CD4-positive, alpha-beta T cell treated with Interleukin-6 at 100 ng/mL for 8 hours (primary cell): ENCODE measurements at places on chromosomes 3 and 15.
A peak's percentile ranks its signal among the peaks of the same experiment; 100 is the strongest.

- DNase-seq, result no peak
These were observed 2.4 kb upstream of the COL6A5 start for GRCh38 chr3:130342821-130343661.

- no peak for DNase-seq
These were observed 105.3 kb downstream of the CHDH start for GRCh38 chr3:53740956-53741355.

- no peak for DNase-seq
These were observed 31.1 kb downstream of the CYP19A1 start for GRCh38 chr15:51307325-51307724.

DNA sequence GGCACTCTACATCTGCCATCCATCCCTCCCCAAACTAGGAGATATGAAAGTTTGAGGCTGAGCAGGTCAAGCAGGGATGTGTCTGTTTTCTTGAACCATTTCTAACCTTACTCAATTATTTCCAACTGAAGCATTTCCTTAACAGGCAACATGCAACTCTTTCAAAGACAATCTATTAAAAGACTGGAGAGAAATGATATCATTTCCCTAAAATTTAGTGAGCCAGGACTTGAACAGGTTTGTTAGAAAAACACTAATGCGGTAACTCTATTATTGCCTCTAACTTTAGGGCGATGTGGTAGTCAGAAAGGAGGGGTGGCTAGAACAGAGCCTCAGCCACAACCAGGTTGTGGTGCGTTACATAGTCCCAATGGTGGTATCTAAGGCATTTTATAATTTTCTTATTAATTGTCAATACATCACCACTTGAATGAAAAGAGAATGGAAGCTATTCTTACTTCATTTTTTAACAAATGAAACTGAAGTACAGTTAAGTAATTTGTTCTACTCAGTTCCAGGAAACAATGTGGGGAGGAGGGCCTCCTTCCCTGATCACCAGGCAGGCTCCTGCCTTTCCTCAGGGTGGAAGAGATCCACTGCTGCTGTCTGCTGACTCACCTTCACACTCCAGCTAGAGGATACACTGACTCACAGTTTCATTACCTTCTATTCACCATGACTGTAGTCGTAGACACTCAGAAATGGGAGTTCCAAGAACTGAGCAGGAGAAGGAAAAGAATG is 22.8 kb downstream of the MYO1E start:
- no peak for DNase-seq

DNA sequence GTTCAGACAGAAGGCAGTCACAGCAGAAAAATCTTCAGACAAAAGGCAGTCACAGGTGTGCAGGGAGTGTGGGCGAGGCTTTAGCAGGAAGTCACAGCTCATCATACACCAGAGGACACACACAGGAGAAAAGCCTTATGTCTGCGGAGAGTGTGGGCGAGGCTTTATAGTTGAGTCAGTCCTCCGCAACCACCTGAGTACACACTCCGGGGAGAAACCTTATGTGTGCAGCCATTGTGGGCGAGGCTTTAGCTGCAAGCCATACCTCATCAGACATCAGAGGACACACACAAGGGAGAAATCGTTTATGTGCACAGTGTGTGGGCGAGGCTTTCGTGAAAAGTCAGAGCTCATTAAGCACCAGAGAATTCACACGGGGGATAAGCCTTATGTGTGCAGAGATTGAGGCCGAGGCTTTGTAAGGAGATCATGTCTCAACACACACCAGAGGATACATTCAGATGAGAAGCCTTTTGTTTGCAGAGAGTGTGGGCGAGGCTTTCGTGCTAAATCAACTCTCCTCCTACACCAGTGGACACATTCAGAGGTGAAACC is 27.6 kb downstream of the ZNF589 start:
- peak; percentile 83 for DNase-seq

DNA sequence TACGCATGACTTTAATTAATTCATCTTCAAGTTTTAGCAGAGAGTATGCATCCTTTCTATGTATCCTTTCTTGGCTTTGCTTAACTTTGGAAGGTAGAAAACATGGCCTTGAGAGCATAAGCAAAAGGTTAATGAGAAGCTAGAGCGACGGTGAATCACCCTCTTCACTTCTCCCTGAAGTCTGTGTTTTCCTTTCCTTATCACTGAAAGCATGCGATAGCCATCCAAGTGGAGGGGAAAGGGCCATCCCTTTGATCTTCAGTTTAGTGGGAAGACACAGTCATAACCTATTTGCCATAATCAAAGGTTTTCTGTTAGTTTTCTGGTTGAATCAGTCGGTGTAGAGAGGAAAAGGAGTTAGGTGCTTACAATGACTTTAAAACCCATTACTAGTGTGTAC is 354.0 kb upstream of the ROBO2 start:
- no peak for DNase-seq

DNA sequence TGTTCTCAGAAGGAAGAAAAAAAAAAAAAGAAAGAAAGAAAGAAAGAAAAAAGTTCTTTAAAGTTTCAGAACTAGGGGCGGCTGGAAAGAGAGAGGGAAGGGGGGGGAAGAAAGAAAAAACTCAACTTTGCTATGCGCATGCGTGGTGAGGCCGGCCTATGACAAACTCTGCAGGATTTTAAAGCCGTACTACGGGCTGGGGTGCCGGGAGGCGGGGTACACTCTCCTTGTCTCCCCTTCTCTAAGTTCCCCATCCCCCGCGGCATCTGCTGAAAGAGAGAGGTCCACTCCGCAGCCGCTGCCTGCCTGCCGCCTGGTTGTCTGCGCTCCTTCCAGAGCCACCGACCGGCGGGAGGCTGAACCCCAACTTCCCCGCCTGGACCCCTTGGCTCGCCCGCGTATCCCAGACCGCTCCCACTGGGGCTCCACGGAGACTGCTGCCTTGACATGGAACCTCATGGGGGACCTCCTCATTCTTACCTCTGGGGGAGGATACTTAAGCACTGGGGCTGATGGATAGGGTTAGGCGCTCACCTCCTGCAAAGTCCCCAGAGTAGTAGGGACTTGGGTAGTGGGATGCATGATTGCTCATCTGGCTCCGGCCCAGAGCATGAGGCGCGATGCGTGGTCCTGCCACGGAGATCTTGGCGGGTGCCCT is 1.4 kb upstream of the WNT5A start:
- DNase-seq, result no peak

DNA sequence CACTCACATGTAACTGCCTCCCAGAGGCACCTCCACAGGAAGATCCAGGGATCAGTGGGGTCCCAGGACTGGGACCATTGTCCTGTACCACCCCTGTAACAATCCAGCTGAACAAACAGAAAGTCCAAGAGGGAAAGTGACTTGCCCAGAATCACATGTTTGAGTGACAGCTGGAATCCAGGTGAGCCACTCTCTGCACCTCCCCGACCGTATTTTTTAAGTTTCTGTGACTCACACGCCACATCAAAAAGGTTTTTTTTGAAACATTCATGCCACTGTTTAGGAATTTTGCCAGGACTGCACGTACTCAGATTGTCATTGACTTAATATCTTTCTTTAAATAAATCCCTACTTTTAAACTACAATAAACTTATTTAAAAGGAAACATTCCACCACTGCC is 9.8 kb upstream of the SLC6A1 start:
- no peak for DNase-seq

GRCh38 chr3:79844176-79844575 is 76.4 kb upstream of the ROBO1 start:
- no peak for DNase-seq

- DNase-seq, result no peak
These were observed 19.1 kb downstream of the KLHL6 start for GRCh38 chr3:183536238-183536880.

DNA sequence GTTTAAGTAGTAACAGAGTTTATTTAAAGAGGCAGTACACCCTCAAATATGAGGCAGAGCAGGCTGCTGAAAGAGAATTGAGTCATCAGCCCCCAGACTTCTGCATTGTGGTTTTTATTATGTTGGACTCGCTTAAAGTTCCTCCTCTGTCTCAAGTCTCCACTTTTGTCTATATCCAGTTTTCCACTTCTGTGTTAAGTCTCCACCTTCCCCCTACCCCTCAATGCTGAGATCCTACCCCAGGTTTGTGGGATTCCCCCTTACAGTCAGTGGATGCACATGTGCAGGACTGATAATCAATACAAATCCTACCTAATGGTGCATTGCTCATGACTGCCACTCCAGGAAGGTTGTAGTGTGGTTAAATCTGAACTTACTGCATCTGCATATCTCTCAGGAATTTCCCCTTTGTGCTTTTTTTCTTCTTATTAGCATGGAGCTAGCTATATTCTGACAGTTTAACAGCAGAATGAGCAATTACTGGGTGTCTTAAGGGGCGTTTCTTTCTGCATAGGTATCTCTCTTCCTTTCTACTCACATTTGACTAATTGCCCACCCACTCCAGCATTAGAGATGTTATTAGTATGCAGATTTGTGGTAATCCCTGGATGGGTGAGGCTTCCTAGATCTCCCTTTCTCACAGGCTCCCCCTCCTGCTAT is 11.9 kb upstream of the CD200R1L start:
- peak; percentile 11 for DNase-seq

DNA sequence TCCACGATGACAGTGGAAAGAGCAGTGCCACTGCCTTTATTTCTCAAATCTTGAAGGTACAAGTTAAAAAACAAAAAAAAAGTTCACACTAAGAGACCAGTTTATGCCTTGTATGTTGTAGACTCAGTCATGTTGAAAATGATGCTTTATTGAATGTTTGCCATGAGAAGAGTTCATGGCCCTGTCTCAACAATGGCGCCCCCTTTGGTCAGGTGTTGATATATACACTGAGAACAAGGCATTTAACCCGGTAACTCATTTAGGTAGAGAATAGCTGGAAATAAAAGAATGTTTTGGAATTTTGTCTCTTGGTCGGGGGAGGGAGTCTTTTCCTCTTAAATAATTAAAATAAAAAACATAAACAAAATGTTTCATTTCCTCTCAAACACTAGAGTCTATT is 145.6 kb upstream of the SLC2A2 start:
- DNase-seq, result no peak

DNA sequence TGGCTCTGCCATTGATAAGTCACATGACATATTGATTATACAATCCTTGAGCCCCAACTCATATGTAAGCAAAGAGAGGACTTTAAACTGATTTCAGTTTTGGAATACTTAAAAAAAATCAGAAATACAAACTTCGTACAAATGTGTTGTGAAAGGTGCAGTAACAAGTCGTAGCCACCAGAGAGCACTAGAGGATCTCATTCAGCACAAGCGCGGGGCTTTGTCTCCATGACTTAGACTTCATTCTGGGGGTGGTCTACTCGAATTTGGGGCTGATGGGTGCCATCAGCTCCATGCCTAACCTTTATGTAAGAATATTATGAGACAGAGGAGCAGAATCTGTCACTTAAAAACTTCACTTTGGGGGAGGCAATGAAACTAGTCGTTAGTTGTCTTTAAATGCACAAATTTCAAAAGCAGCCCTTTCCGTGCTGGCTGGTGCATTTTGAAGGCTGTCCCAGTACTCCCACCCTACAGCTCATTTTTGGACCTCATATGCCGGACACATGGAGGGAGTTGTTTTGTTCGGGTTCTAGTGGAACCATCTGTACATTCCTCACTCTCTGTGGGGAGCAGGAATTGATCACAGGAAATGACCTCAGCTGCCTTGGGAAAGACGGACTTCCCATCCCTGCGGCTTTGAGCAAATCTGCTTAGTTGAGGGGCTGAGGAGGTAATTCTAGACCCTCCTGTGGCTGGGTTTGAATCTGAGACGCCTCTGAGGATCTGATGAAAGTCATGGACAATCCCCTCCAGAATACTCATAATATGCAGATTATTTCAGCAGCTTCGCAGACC is 27.5 kb upstream of the MASP1 start:
- peak; percentile 43 for DNase-seq

DNA sequence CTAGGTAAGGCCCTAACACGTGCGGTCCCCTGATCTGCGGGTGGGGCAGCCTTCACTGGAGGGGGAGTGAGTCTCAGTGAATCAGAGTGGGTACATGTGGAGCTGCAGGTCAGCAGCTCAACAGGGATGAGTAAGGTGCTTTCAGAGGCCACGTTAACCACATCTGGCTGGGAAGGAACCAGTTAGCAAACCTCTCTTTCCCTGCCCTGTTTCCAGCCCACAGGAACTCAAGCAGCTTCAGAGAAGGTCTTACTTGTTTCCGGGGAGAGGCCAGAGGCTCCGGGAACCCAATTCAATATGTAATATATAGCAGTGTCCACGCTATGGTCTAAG is 175.3 kb downstream of the XXYLT1 start:
- no peak for DNase-seq

DNA sequence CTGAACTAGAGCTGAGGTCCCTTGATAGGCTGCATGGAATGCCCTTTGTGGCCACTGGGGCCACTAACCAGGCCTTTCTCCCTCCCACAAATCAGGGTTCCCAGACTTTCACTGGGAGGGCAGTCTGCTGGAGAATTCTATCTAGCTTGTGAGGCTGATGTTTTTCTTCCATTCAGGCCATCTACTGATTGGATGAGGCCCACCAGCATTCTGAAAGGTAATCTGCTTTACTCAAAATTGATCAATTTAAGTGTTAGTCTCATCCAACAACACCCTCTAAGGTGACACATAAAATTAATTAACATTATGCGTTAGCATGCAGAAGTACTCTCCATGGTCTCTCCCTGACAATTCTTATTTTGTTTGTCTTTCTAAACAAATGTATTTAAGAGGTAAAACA is 80.5 kb downstream of the RTP4 start:
- no peak for DNase-seq

DNA sequence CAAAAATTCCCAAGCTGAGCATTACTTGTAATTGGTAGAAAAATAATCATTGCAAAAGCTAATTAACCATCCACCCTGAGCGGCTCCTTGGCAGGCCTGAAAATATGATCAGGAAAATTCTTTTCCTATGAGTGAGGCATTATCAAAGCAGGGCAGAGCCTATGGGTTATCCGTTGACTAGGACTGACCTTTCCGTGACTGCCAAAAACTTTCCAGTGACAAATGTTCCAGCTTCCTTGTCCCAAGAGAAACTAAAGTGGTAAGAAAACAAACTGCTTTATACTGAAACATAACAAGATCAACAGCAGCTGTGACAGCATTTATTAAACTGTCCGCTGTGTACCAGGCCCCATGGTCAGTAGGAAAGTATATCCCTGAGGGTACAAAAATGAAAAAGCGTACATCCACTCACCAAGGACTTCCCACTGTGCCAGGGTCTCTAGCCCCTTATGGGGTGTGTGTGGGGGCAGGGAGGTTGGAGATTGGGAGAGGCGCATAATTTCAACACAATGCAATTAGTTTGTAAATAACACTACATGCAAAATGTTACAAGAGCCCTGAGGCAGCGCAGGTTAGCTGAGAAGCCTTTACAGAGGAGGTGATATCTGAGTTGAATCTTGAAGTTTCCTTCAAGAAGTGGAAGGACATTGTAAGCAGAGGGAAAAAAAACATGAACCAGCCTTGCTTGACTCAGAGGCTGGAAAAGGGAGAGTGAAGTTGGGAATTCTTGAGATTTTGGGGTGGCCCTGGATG is 8.5 kb downstream of the LIPC start:
- no peak for DNase-seq

GRCh38 chr15:45794304-45794703 is 159.5 kb downstream of the SQOR start:
- no peak for DNase-seq

GRCh38 chr3:152176241-152176640 is 92.5 kb upstream of the MBNL1 start:
- no peak for DNase-seq
